Panc1 (cell line): ENCODE measurements at places on chromosomes 5 and 9. TPM values are rescaled to one million over a fixed set of nuclear protein-coding genes. Genes with fewer than 3 reads are reported as not detected.

DNA sequence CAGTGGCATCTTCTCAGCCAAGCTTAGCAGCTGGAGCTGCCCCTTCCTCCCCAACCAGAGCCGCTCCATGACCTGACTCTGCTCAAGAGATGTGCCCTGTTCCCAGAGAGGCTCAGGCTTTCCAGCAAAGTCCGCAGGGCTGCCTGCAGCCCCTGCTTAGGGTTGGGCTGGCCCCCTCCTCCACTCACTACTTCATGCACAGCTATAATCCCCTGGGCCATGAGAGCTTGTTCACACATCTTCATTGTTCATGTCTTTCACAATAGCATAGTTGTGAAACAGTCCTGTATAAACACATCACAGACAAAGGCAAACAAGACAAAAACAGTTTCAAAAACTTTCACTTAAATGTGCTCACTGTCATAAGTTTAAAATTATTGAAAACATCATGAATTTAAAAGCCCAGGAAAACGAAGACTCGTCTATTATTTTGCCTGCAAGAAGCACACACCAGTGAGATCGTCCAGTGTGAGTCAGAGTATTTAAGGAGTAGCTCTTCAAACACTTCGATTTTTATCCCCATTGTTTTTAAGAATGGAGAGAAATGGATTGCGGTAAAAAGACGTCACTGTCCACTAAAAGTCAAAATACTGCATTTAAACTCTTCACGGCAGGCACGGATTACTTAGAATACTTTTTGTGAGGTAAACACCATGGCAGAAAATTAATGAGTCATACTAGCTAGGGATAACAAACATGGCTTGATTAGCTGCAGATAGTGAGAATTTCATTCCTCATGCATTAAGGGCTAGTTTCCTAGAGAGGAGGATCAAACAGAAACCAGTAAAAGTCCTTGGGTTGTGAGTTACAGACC, 40.7 kb upstream of the S1PR3 start:
- H3K36me3 ChIP-seq: no peaks in the 10 kb centered on the region
- no peak overlapping the region for H3K4me3 ChIP-seq
- DNase-seq: no peak

DNA sequence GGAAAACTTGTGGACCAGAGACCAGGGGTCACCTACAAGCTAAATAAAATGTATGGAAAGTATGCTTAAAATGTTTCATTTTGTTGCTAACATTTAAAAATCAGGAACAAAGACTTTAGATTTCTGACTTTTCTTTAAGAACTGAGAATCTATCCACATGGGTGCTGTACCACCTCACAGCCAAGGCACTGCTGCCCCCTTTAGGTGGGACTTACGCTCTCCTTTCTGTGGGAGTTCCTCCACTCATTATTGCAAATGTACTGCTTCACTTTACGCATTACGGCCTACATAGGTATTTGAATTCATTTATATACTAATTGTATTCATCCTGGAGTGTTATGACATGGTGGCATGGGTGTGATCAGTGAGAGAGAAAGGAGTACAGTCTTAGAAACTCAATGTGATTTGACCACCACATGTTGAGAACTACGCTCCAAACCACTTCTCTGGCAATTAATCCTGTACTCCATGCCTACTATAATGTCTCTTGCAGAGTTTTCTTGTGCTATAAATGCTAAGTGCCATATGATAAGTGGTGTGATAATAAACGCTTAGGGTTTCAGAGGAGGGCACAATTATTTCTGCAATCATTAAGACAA, 24.7 kb upstream of the CETN3 start:
- no peak overlapping the region for H3K27ac ChIP-seq
- no peaks in the 10 kb centered on the region for H3K4me1 ChIP-seq
- H3K27me3 ChIP-seq: peaks cover 8% of the 10 kb centered on the region
- no peaks in the 10 kb centered on the region for H3K36me3 ChIP-seq

SPATA31E1 gene
- total RNA-seq: not detected

- no peaks in the 10 kb centered on the region for H3K4me1 ChIP-seq
- H3K36me3 ChIP-seq: no peaks in the 10 kb centered on the region
- no peak for DNase-seq
- H3K4me3 ChIP-seq: no peak overlapping the region
Observed at GRCh38 chr5:65307088-65307487, 174.6 kb downstream of the ADAMTS6 start.

FBN2 gene
- total RNA-seq: 0.08 TPM

SLC27A6 gene
- not detected for total RNA-seq

GRCh38 chr9:76206821-76207220, 187.4 kb downstream of the RFK start:
- no peaks in the 10 kb centered on the region for H3K27me3 ChIP-seq
- no peaks in the 10 kb centered on the region for H3K36me3 ChIP-seq
- H3K4me3 ChIP-seq: no peak overlapping the region

STOM gene
- total RNA-seq: 81.2 TPM

- no peaks in the 10 kb centered on the region for H3K36me3 ChIP-seq
- H3K27me3 ChIP-seq: no peaks in the 10 kb centered on the region
- no peaks in the 10 kb centered on the region for H3K4me1 ChIP-seq
- DNase-seq: no peak
- H3K4me3 ChIP-seq: no peak overlapping the region
Observed at GRCh38 chr9:134515026-134515821, 126.4 kb upstream of the COL5A1 start.

SAXO1 gene
- not detected for total RNA-seq

DNA sequence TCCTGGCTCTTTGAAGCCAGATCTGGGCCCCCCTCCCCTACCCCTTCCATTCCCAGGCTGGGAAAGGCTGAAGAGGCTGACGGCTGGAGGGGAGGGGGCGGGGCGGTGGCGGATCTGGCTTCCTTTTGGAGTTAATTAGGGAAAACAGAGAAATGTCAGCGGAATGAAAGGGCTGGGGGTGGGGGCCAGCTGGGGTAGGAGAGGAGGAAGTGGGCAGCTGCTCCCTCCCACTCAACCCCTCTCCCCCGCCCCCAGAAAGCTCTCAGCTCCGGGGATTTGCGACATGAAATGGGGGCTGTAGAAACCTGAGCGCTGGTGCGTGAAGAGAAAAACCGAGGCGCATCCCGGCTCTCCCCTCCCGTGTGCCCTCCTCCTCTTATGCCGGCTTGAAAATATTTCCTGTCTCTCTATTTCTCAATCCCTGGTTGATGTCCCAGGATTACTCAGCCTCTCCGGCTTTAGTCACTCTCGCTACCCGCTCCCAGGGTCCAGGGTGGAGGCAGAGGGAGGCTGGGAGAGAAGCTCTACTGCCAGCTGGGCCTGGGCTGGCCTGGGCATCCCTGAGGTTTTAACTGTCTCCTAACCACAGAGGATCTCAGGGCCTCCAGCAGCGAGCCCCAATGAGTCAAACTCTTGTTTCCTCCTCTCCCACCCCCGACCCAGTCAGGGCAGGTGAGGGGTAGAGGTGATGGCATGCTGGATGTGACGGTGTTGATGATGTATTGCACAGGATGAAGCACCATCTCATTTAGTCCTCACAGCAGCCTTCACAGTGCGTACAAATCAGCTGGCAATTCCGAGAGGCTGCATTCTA, 20.1 kb downstream of the PCDHGC5 start:
- peaks cover 15% of the 10 kb centered on the region for H3K4me1 ChIP-seq
- no peak overlapping the region for H3K27ac ChIP-seq
- H3K4me3 ChIP-seq: no peak overlapping the region
- H3K27me3 ChIP-seq: no peaks in the 10 kb centered on the region

DNA sequence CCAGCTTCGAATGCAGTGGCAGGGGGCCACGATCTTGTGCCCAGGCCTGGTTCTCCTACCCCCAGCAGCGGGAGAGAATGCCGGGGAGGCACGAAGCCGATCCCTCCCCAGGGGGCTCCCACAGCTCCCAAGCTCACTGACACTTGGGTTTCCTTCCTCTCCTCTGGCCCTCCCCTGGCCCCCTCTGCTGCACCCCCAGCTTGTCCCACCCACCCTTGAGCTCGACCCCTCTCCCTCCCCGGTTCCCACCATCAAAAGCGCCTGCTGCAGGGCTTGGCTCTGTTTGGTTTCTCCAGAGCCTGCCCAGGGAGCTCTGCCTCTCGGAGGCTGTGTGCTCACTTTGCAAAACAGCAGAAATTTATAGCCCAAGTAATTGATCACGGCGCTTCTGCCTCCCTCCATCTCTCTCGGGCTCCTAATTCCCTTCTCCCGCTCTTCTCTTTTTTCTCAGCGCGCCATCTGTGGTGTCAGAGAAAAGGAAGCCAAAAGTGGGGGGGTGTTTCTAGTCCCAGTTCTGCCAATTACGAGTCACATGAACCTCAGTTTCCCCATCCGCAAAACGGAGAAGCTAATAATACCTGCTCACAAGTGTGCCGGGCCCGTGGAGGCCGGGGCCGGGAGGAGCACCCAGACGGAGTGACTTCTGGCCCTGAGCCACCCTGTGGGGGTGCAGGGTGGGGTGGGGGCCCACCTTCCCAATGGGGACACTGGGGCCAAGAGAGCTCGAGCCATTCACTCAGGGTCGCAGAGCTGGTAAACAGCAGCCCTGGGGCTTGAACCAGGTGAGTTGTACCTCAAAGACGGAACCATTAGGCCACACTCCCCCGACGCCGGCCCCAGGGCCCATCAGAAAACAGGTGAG, 141.2 kb upstream of the IER5L start:
- H3K4me1 ChIP-seq: peaks cover 7% of the 10 kb centered on the region
- no peaks in the 10 kb centered on the region for H3K36me3 ChIP-seq
- no peaks in the 10 kb centered on the region for H3K27me3 ChIP-seq
- H3K4me3 ChIP-seq: no peak overlapping the region

- no peak for DNase-seq
- no peaks in the 10 kb centered on the region for H3K27me3 ChIP-seq
- H3K27ac ChIP-seq: no peak overlapping the region
- H3K4me1 ChIP-seq: no peaks in the 10 kb centered on the region
Observed at GRCh38 chr5:158166424-158166823, 307.5 kb upstream of the CLINT1 start.

- peak overlapping the region; percentile 25; the same call in 1 of the 2 replicates for H3K27ac ChIP-seq
- H3K4me3 ChIP-seq: no peak overlapping the region
- peaks cover 23% of the 10 kb centered on the region for H3K4me1 ChIP-seq
- H3K36me3 ChIP-seq: no peaks in the 10 kb centered on the region
Observed at GRCh38 chr5:122849771-122850170, 4.4 kb downstream of the SNX24 start.

DNA sequence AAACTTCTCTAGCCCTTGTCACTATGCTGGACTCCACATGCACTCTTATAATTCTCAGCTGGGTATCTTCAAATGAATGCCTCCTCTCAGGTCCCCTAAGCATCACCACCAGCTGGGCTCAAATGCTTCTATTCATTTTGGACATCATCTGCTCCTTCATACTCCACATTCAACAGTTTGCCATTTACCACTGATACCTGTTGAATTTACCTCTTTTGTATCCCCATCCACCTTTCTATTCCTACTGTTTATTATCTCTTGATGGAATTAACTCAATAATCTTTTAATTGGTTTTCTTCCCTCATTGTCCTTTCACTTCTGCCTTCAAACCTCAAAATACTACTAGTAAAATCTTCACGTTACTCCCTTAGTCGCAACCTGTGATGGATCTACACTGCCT, 14.5 kb downstream of the RANBP6 start:
- no peak overlapping the region for H3K27ac ChIP-seq
- DNase-seq: no peak
- H3K4me3 ChIP-seq: no peak overlapping the region
- no peaks in the 10 kb centered on the region; the same call in 1 of the 2 replicates for H3K36me3 ChIP-seq
- H3K4me1 ChIP-seq: no peaks in the 10 kb centered on the region

DNA sequence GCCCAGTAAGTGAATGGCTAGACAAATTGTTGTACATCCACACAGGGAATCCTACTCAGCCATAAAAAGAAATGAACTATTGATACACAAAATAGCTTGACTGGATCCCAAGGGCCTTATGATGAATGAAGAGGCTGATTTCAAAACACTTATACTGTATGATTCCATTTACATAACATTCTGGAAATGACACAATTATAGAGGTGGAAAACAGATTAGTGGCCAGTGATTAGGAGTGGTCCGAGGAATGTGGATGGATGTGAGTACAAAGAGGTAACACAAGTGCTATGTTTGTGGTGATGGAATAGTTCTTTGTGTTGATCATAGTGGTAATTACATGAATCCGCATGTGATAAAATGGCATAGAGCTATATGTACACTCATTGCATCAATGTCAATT, 4.7 kb upstream of the UBLCP1 start:
- peaks cover 3% of the 10 kb centered on the region; the same call in 1 of the 2 replicates for H3K36me3 ChIP-seq
- no peak overlapping the region for H3K4me3 ChIP-seq
- H3K27me3 ChIP-seq: no peaks in the 10 kb centered on the region; the same call in 1 of the 2 replicates

MYOZ3 gene
- 1.7 TPM for total RNA-seq

NIM1K gene
- 0.59 TPM for total RNA-seq

DNA sequence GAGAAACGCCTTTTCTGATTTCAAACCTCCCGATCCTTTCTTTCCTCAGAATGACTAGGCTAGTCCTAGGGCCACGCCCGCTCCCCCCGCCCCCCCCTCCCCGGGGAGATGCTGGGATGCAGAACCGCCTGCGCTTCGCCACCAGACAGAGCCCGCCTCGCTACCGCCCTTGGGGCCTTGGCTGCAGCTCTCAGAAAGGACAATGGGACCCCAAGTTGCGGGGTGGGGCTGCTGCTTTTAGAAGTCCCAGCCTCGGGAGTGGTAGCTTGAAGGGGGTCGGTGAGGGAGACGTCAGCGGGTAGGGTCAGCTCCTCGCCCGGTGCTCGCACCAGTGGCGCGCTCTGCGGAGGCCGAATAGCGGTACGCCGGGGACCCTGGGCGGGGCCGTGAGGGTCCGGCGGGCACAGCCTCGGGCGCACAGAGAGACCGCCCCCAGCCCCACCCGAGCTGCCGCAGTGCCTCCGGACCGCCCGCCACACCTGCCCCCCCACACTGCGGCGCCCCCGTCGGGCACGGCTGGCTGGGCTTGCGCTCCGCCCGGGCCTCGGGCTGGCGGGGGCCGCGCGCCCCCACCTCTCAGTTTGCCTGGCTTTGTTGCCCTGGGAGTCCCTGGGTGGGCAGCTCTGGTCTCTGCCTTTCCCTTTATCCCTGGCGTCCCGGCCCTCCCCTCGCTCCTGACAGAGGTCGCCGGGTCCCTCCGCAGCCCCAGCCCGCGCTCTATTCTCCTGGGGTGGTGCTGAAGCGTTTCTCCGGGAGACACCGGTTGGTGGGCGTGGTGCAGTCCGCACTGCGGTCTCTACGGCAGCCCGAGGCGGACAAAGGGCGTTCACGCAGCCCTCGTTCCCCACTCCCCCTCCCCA, 1.2 kb downstream of the MAP1B start:
- no peak for DNase-seq
- no peaks in the 10 kb centered on the region for H3K36me3 ChIP-seq
- peaks cover 19% of the 10 kb centered on the region for H3K4me1 ChIP-seq
- peak overlapping the region; percentile 80 for H3K4me3 ChIP-seq
